ENCODE measurements at places on chromosomes 2 and 18.
A peak's percentile ranks its signal among the peaks of the same experiment; 100 is the strongest.

DNA sequence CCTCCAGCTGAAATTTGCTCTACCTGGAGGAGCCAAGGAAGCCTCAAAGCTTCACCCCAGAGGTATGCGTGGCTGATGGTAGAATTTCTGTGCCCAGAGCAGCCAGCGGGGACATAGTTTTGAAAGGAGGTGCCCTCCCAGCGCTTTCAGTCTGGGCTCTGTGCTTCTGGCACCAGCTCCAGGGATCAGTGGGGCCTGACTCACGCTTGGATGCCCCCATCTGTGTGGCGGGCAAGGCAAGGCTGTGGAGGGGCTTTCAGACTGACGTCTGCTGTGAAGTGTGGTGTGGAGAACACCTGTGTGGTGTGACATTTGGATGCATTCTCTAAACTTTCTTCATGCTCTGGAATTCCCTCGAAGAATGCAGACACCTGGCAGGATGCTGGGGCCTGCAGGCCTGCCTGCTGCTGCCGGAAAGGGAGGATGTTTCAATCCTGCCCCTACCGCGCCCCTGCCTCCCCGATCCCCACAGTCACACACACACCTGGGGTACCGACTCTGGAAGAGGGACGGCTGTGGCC lies 84.1 kb downstream of the CTIF start:
- no peak for DNase-seq

- DNase-seq: no peak
Measured at GRCh38 chr18:5543773-5544389, at the start of gene EPB41L3. EPB41L3 (minus strand) TSS chr18:5543997; CDS start chr18:5489183, 54,814 bp downstream.

- DNase-seq: peak; percentile 47
Measured at GRCh38 chr2:25286025-25286400, 55.7 kb downstream of the DNMT3A start.

DNA sequence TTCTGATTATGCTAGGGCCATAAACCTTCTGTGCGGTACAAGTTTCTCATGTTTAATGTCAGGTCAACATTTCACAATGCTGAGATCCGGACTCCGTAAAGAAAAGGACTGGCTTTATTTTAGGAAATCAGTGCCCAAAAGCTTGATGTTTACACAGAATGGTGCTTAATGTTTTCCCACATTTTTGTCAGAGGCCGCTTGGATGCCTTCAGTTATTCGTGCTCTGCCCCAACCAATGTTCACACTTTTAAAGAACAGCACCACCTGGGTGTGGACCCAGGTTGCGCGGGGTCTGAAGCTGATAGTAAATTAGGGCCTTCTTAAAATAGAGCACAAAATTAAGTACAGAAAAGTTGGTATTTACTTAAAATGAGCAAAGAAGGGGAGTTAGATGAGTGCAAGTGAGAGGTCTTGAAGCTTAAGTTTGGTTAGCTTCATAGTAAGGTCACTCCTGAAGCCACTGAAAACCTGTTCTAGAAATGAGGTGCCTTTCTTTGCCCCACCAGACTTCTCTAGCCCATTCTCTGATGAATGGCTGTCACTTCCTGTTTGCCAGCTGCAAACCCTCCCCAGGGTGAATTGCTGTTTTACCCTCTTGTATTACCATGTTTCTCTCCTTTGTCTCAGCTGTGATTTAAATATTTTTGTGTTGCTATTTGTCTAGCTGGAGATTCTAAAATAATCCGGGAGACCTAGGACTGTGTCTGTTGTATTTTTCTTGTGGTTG lies 20.5 kb downstream of the SLC3A1 start:
- no peak for DNase-seq

GRCh38 chr2:169994752-169995151 lies 167.5 kb downstream of the UBR3 start:
- DNase-seq: no peak

DNA sequence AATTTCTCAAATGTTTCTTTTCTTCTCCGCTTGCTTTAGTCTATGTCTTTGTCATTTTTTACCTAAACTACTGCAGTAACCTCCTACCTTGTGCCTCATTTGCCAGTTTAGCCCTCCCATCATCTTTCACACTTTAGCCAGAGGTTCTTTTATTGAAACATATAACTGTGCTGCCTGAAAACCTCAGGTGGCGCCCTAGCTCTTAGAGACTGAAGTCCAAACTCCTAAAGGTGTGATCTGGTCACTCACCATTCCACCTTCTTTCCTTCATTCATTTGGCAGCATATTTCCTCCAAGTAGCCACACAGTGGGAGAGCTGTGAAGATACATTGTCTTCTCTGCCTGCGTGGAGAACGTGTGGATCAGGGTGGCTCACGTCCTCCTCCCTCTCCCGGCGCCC lies 98.2 kb upstream of the MAPRE2 start:
- DNase-seq: no peak

- DNase-seq: no peak
Measured at GRCh38 chr2:39530411-39530866, 93.4 kb upstream of the MAP4K3 start.

DNA sequence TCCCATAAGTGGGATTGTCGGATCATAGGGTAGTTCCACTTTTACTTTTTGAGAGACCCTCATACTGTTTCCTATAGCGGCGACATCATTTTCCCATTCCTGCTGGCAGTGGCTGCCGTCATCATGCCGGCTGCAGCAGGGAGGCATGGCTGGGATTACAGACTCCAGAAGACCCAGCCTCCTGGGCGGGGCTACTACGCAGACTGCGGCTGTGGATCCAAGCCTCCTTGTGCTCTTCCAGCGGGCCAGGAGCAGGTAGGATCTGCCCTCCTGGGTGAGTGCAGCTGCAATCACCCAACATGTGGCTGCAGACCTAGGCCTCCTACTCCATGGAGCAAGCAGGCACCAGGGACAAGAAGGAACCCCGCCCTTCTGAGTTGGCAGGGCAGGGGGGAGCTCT lies 359.2 kb downstream of the GALR1 start:
- DNase-seq: no peak

GRCh38 chr2:151410485-151410834 lies 758 bp downstream of the RIF1 start:
- peak; percentile 7 for DNase-seq

DNA sequence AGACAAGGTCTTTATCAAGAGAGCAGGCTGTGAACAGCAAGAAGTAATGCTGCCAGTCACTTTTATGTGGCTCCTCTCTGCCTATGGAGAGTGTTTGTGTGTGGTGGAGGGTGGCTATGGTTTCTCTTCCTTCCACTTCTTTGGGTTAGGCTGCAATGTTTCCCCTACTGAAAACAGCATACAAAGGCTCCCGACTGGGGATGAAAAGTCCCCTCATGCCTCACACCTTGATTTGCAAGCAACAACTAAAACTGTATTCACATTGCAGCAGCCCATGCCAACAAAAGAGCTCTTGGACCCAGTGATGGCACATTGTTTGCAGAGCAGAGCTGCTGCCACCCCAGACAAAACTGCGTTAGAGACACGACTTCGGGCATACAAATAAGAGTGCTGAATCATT lies 301.6 kb downstream of the SLC8A1 start:
- no peak for DNase-seq

DNA sequence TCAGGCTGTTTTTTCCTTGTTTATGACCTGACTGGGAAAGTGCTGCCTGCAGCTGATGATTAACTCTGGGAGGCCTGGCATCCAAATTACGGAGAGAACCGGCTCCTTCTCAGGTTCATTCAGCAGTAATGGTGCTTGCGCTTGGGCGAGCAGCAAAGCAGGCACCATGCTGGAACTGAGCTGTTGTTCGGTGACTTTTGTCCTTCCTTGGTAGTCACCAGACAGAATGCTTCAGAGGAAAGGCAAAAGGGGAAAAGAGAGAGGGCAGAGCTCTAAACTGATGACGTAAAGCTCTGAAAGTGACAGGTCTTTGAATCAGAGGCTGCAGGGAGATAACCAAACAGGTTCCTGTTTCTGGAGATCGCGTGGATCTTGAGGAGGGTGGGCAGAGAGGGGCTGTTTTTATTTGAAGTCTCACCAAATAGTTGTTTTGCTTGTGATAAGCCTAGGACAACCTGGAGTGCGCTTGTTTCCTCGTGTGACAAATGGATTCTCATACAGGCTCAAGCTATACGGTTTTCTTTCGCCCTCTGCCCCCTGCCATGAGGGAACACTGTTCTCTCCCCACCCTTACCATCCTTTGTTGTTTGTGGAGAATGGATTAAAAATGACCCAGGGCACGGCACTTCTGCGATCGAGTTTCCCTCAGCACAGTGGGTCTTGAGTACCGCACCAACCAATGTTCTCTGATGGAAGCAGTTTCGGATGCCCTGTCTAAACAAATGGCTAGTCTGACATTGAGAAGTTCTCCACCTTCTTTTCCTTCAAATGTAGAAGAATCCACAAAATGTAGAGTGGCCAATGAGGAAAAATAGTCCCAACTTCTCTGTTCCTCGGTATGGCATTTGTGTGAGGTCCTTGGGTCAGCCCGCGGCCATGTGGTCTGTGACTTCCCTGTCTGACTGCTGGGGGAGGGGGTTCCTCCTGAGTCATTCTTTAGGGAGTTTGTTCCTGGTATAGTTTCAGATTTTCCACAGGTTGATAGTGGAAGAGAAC lies 1.3 kb downstream of the RASGRP3 start:
- DNase-seq: no peak

DNA sequence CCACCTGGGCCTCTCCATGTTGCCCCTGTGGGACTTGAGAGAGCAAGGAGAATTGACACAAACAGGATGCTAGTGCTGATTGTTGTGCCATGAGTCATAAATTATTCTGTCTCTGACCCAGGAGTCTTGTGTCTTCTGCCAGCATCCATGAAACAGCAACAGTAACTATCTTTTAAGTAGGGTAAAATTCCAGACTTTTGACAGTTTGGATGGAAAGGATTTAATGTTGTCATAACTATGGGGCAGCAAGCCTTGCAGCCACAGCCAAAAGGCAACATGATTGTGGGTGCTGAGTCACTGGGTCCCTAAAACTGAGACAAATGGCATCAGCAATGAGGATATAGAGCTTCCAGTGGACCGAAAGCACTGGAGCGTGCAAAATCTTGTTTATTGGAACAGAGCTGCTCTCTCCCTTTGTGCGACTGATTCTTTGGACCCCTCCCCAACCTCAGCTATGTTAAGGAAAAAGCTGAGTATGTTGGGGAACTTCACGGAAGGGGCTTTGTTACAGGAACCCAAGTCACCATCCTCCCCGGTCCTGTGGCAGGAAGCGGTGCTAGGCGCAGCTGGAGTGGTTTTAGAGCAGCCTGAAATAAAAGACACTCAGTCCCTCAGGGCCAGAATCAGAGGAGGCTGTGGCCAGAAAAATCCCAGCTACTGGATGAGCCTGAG lies 9.6 kb upstream of the ITPRIPL1 start:
- DNase-seq: no peak

- no peak for DNase-seq
Measured at GRCh38 chr2:120398996-120399888, 53.3 kb downstream of the INHBB start.
